AG09309 (cell line): ENCODE measurements at places on chromosomes 11 and 22.

DNA sequence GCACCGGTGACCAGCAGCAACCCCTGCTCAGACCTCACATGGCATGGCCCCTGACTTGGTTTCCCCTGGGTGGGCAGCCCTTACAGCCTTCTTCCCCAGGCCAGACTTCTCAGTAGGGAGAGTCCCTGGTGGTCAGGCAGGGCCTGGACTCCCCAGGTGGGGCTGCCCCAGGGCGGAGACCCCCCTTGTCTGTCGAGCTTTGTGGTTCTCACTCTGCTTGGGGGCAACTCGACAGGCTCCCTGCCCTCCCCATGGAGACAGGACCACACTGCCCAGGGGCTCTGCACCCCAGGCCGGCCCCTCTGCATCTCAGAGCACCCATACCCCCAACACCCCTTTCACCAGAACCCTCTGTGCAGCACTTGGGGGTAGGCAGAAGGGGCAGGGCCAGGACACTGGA, 87.7 kb downstream of the MORC2 start:
- DNase-seq = no peak

DNA sequence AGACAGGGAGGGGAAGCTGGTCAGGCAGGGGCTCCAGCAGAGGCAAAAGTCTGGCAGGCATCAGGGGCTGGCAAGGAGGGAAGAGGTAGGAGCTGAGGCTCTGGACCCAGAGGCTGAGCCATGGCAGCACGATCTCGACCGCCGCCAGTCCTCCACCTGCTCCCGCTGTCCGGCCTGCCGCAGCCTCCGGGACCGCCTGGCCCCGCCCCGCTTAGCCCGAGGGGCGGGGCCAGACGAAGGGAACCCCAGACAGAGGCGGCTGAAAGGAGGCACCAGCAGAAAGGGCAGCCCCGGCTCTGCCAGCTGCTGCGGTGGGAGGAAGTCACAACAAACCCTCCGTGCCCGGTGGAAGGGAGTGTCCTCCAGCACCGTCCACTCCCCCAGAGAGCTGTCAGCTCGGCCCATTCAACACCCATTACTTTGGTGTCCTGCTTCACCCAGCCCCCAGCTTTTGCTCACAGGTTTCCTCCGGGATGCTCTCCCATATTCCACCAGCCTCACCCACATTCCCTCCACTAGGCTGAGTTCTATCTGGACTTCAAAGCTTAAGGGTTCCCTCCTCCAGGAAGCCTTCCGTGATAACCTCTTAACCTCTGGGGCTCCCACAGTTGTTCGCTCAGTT, at the start of gene MFNG:
TSS of gene MFNG (minus strand) at position 161 of the 622 bp plus-strand sequence. CDS start 207 bp downstream, outside the sequence.
- no peak for DNase-seq

DNA sequence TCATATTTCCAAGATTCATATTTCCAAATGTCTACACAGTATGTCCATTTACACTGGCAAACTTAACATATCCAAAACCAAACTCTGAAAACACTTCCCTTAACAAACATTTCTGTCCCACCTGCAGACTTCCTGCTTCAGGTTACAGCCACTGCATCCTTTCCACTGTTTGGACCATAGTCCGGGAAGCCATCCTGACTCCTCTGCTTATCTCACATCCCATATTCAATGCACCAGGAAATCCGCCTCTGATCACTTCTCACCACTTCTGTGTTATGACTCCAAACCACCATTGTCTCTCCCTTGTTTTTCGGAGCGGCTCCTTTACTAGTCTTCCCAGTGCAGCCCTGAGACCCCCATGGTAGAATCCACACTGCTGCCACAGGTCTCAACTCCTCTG, 30.1 kb downstream of the HIRA start:
- DNase-seq = no peak

DNA sequence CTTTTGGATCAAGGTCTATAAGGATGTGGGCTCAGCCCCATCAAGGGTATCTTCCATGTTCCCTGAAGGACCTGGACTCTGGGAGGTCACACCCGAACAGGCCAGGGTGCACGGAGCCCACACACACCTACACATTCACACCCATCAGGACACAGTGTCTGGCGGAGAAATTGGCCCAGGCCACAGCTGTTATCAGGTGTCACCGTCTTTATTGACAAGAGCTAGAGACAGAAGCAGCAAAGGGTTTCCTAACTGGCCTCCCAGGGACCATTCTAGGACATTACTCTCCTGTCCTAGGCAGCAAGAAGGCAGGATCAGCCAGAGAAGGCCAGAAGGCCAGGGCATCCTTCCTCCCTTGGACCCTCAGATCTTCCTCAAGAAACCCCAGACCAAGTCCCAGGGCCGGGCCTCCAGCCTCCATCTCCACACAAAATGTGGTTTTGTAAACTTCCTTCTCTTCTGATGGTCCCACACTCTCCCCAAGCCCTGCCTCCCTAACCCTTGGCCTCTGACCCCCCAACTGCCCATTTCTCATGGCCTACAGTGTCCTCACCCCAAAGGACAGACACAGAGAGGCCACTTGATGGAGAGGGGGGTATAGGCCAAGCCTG, 8.1 kb downstream of the SSTR3 start:
- DNase-seq = no peak

DNA sequence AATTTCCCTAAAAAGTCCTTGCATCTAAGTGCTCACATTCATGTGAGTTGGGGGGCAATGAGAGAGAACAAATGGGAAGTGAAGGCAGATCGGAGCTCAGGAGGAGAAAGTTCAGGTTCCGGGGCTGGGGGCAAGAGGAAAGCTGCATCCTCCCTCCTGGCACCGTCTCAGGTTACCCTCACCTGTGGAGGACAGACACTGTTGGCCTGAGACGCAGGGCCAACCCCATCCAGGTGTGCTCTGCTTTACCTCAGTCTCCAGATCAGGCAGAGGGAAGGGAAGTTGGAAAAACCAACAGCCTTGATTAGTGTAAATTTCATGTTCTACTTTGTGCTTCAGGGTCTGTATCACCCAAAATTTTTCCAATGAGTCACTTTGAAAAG, 146.9 kb downstream of the TRIM29 start:
- no peak for DNase-seq

GRCh38 chr11:134781380-134781866, 369.4 kb upstream of the B3GAT1 start:
- no peak for DNase-seq

DNA sequence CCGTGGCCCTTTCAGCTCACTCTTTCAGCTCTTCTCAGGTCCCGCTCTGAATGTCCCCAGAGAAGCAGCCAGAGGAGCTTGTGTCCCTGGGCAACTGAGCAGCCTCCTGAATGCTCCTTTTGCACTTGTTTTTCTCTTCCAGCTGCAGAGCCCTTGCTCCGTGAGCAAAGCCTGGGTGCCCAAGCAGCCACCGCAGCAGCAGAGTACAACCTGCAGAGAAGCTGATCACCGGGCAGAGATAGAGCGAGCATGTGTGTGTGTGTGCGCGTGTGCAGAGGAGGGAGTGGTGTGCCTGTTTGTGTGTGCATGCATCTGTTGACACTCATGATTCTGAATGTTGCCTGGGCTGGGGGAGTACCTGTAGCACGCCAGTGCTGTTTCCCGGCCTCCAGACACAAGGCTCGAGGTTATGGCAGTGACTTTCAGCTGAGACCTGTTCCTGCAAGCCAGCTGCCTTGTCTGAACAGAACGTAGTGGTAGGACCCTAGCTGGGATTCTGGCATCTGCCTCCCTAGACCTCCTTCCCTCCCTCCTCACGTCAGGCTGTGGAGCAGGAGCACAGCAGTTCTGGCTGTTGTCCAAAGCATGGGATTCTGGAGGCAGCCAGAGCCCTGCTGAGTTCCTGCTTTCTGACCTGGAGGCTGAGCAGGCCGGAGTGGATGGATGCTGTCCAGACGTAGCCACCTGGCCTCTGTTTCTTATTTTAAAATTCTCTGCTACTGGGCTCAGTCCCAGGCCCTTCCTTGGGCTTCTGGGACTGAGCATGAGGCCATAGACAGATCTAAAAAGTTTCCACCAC, 4.5 kb upstream of the MAPK8IP1 start:
- no peak for DNase-seq

DNA sequence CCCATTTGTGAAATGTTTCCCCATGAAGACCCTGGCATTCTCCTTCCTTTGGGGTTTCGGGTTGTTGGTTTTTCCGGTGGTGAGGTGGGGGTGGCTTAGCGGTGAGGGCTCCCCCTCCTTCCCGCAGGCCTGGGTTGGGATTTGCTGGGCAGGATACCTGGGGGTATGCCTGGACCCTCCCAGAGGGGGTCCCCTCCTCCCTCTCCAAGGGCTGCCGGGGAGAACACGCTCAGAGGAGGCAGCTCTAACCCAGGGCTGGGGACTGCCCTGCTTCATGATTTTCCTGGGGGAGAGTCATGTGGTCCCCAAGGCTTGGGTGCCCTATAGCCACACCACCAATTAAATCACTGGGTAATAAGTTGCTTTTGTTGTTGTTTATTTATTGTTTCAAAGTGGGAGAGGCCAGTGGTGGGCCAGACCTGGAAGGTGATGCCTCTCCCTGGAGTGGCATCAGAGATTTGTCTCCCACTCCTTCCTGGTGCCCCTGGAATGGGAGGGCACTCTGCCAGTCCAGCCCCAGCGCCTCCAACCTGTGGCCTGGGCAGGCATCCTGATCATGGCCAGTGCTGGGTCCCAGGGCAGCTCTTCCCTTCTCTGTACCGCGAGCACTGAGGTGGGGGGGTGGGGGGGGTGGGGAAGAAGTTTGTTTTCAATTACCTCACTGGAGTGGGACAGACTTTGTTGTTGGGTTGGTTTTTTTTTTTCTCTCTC, 1.3 kb upstream of the CLCF1 start:
- no peak for DNase-seq
